CD4-positive, alpha-beta T cell treated with Interleukin-4 for 4 hours (primary cell): ENCODE measurements at places on chromosomes 12 and 14.

DNA sequence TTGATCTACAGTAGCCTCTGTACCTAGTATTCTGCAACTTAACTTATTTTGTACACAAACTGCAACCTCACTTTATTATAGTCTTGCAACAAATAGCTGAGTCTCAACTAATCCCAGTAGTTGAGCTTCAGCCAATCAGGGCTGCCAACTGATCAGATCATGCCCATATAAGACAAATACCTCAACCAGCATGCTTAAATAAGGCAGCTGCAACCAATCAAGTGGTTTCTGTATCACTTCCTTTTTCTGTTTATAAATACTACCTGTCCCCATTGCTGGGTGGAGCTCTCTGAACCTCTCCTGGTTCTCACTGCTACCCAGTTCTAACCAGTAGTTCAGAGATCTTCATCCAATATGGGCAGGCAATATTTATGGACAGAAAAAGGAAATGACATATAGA lies 248.5 kb upstream of the FBXO33 start:
- no peak for DNase-seq

- peak; percentile 24 for DNase-seq
These were observed 3.2 kb downstream of the OR4K2 start for GRCh38 chr14:19878029-19878642.

DNA sequence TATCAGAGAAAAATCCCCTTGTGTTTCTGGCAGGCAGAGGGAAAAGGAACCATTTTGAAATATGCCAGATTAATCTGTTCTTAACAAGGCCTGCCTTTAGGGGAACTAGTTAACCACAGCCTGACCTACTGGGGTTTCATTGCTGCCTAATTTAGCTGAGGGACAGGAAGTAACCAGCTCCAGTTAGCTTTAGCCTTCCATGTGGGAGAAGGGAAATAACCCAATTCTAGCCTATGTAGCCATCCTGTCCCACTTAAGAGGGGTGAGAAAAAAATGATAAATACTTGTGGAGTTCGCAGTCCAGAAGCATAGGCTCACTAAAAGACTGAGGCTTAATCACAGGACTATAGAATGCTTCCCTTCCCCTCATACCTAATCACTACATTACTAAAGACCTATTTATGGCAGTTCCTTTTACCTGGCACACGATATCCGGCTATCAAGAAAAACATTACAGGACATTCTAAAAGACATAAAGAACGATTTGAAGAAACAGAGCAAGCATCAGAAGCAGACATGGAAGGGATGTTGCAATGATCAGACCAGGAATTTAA lies 22.8 kb downstream of the COX8C start:
- peak; percentile 5 for DNase-seq

GRCh38 chr12:77861317-77861716 lies 30.6 kb downstream of the NAV3 start:
- DNase-seq, result no peak

GRCh38 chr12:65536876-65537681 lies 258.6 kb downstream of the MSRB3 start:
- DNase-seq, result no peak

DNA sequence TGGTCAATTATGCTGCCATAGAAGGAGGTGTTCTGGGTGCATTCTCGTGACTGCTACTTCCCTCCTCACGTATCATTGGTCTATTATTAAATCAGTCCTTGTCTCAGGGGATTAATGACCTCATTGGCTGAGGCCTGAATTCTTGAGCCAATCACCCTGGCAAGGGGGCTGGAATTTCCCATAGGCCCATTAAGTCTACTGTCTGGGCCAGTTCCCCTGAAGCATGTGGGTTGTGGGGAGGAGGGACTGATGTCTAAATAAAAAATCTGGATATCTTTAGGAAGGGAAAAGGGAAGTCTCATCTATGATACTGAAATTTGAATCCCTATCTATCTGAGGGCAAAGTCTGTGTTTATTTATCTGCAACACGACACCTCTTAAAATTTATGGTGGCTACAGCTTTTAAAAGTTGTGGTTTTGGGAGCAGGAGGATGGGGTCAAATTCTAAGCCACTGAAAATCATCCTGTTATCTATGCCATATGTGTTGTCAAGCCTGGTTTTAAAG lies 71.9 kb downstream of the DYRK2 start:
- no peak for DNase-seq

- DNase-seq, result no peak
These were observed 137.2 kb downstream of the ARMH4 start for GRCh38 chr14:58014778-58015177.

DNA sequence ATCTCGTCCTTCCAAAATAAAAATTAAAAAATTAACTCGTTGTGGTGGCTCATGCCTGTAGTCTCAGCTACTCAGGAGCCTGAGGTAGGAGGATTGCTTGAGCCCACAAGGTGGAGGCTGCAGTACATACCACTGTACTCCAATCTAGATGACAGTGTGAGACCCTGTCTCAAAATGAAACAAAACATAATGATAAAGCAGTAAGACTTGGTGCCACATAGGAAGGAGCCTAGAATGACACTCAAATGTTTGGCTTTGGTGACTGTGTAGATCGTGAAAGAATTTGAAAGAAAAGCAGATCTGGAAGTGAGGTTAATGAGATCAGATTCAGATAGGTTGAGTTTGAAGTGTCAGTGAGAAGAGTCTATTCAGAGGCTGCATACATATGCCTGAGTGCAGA lies 150.1 kb upstream of the ATP2B1 start:
- no peak for DNase-seq

DNA sequence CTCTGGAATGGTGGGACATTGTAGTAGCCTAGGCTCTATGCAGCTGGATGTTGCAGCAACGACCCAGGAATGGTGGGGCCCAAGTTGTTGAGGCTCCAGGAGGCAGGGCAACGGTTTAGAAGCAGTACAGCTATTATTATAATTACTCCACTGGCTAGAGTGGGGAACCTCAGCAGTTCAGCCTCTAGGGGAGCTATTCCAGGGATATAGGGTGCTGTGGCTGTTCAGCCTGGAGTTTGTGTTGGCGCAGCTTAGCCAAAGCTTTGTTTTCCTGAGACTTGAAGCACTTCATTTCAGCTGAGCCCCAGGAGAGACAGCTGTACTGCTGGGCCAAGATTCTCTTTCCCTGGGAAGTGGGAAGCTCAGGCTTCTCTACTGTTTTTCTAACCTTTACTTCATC lies 1023.0 kb upstream of the ATXN7L3B start:
- DNase-seq, result no peak

- DNase-seq, result no peak
These were observed 30.1 kb upstream of the PNMA1 start for GRCh38 chr14:73744175-73744867.

GRCh38 chr12:8546591-8546990 lies 5.9 kb upstream of the CLEC4E start:
- DNase-seq, result no peak

- DNase-seq, result no peak
These were observed 14.8 kb downstream of the KRT7 start for GRCh38 chr12:52247622-52248540.

GRCh38 chr12:69401940-69402339 lies 42.4 kb downstream of the YEATS4 start:
- no peak for DNase-seq

GRCh38 chr14:88129306-88130056 lies 124.5 kb downstream of the GPR65 start:
- peak; percentile 33 for DNase-seq

DNA sequence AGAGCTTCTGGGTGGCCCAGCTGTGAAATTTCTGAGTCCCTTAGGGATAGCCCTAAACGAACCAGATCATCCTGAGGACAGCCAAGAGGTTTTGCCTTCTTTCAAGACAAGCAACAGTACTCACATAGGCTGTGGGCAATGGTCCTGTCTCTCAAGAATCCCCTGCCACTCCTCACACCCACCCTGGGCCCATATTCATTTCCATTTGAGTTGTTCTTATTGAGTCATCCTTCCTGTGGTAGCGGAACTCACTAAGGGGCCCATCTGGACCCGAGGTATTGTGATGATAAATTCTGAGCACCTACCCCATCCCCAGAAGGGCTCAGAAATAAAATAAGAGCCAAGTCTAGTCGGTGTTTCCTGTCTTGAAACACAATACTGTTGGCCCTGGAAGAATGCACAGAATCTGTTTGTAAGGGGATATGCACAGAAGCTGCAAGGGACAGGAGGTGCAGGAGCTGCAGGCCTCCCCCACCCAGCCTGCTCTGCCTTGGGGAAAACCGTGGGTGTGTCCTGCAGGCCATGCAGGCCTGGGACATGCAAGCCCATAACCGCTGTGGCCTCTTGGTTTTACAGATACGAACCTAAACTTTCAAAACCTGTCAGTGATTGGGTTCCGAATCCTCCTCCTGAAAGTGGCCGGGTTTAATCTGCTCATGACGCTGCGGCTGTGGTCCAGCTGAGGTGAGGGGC lies 38.9 kb downstream of the DAD1 start:
- peak; percentile 93 for DNase-seq

DNA sequence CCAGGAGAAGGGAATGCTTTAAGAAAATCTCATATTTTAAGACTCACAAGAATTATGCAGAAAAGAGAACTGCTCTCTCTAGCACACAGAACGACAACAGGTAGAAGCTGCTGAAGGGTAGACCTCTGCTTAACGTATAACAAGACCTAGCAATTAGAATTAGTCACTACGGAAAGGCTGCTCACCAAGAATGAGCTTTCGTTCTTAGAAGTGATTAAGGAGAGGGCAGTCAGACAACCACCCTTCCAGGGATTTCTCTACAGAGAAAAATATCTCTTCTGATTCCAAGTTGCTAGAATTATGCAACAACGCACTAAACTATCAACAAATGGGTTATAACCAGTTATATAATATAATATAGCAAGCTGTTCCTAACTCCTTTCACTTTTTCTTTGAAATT lies 18.6 kb downstream of the LRIG3 start:
- no peak for DNase-seq

DNA sequence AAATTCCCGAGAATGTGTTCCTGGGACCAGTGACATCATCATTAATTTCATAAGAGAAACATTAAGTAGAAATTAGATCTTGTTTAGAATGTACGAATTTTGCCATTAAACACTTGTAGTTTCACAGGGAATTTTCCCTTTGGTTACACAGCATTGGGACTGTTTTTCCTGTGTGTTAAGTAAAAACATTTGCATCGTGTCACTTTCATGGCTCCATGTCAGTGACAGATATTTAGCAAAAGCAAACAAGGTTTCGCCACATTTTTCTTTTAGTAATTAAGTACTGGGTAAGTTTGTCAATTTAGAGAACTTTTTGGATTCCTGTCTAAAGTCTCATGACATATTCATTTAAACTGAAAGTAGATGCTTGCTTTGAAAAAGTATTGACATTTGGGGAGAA lies 45.5 kb upstream of the OVCH1 start:
- no peak for DNase-seq

- DNase-seq, result no peak
These were observed 75.8 kb downstream of the RIN3 start for GRCh38 chr14:92589213-92589852.

DNA sequence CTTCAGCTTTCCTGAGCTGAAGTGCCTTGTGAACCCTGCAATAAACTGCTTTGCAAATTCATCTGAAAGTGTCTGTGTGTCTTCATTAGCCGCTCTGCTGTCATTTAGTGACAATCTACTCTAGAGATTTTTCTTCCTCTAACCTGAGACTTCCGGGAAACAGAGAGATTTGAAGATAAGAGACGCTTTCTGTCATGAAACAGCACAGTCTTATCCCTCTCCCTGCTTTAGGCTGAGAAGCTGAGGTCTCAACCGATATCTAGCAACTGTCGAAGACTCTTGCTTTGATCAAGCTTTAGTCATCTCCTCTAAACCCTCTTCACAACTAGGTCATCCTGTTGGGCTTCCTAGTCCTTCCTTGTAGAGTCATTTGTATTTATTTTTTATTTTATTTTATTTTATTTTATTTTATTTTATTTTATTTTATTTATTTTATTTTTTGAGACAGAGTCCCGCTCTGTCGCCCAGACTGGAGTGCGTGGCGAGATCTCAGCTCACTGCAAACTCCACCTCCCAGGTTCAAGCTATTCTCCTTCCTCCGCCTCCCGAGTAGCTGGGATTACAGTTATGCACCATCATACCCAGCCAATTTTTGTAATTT lies 1.2 kb downstream of the RNASE2 start:
- DNase-seq, result no peak

- no peak for DNase-seq
These were observed 42.3 kb downstream of the RTN1 start for GRCh38 chr14:59828276-59828675.

DNA sequence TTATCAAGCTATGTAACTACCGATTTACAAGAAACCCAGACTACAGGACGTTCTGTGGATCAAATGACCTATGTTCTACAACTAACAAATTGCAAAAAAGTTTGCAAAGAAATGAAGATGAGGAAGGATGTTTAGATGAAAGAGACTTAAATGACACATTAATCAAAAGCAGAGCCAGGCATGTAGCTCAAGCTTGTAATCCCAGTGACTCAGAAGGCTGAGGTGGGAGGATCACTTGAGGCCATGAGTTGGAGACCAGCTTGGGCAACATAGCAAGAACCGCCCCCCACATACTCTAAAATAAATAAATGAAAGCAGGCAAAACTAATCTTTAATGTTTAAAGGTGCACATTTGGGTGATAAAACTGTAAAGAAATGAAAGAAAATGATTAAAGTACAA lies 331.9 kb downstream of the BTG1 start:
- peak; percentile 25 for DNase-seq

DNA sequence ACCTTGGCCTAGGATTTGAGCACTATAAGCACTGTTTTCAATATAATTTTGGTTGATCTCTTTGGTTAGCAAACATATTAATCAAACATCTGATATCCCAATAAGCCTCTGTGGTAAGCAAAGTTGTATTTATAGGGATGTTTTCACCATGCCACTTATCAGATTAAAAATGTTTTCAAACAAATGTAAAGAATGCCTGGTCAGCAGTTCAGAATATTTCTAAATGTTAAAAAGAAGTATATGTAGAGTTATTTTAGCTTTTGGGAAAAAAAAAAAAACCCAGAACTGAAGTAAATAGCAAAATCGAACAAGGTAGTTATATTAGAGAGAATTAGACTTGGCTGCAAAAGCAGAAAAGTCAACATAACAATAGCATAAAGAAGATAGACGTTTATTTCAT lies 3.9 kb downstream of the NAV3 start:
- no peak for DNase-seq

DNA sequence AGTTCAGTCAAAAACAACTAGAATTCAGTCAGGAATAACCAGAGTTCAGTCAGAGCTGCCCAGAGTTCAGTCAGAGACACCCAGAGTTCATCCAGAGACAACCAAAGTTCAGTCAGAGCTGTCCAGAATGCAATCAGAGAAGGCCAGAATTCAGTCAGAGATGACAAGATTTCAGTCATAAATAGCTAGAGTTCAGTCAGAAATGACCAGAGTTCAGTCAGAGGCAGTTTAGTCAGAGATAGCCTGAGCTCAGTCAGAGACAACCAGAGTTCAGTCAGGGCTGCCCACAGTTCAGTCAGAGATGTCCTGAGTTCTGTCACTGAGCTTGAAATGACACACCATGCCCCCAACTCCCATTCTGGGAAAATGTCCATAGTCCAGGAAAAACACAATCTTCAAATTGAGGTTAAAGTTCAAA lies 1102.8 kb downstream of the BCL11B start:
- no peak for DNase-seq
